CD8-positive, alpha-beta memory T cell (primary cell): ENCODE measurements at places on chromosomes 1 and 21. TPM values are rescaled to one million over a fixed set of nuclear protein-coding genes. Genes with fewer than 3 reads are reported as not detected.

DNA sequence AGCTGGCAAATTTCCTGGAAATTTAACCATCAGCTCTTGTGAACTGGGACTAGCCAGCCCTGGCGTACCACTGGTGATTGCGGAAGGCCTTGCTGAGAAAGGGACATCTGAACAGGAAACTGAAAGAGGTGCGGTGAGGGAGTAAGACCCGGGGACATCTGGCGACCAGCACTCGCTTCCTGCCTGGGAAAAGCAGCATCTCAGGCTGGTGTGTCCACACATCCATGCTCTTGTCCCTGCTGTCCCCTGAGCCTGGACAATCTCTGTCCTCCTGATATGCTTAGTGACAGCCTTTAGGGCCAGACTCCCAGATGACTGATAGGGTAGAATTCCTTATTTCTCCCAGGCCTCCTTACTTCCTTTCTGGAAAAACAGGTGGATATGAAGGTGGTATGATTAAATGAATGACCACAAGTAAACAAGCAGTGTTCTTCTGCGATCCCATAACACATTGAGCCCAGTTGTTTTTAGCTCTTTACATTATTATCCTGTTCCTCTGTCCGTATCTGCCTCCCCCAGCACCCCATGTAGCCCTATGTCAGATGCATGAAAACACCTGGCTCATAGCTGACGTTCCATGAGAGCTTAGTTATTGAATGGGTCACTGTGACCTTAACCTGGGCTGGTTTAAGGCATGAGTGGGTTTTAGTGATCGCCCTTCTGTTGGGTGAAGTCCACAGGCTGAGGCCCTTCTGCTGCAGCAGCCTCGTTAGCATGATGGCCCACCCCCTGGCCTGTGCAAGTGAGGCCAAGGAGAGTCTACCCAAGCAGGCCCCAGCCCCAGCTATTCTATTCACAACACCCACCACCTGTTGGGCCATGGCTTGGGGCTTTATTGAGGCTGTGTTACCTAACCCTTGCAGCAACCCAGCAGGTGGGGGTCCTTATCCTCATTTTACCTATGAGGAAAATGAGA, 76.1 kb upstream of the GADD45A start:
- no peaks in the 10 kb centered on the region for H3K36me3 ChIP-seq
- H3K27ac ChIP-seq = no peak overlapping the region

GRCh38 chr1:154557248-154557938, 1.1 kb downstream of the UBE2Q1 start:
- H3K4me1 ChIP-seq = peaks cover 24% of the 10 kb centered on the region
- DNase-seq = no peak
- peaks cover 34% of the 10 kb centered on the region for H3K36me3 ChIP-seq
- peak overlapping the region; percentile 87 for H3K4me3 ChIP-seq
- no peaks in the 10 kb centered on the region for H3K27me3 ChIP-seq
- H3K27ac ChIP-seq = peak overlapping the region; percentile 60

- no peaks in the 10 kb centered on the region for H3K27me3 ChIP-seq
- DNase-seq = no peak
- no peak overlapping the region for H3K27ac ChIP-seq
- H3K36me3 ChIP-seq = peaks cover 27% of the 10 kb centered on the region
- peaks cover 15% of the 10 kb centered on the region for H3K4me1 ChIP-seq
These were observed 6.2 kb upstream of the MUTYH start for GRCh38 chr1:45346473-45346872.

DNA sequence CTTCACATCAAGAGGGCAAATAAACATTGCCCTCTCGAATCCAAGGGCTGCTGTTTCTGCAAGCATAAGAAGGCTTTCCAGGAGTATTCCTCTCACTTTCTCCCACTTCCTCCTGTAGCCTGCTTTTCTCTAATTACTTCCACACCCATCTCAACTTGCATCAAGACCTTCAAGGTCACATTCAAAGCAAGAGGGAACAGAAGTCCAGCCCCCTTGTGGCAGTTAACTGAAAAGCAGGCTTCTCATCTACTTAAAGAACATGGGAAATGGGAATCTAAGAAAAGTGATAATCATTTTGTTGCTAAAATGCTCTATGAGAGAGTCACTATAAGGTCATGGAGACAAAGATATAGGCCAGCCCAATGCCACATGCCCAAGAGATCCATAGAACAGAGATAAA, 874.4 kb downstream of the KCNT2 start:
- no peaks in the 10 kb centered on the region for H3K36me3 ChIP-seq
- H3K27ac ChIP-seq = no peak overlapping the region
- no peaks in the 10 kb centered on the region for H3K4me1 ChIP-seq
- no peak overlapping the region for H3K4me3 ChIP-seq
- DNase-seq = no peak

GRCh38 chr1:50861772-50862171, 98.3 kb downstream of the FAF1 start:
- H3K36me3 ChIP-seq = no peaks in the 10 kb centered on the region
- no peaks in the 10 kb centered on the region for H3K4me1 ChIP-seq
- H3K27ac ChIP-seq = no peak overlapping the region
- no peak for DNase-seq

- no peaks in the 10 kb centered on the region for H3K4me1 ChIP-seq
- H3K4me3 ChIP-seq = no peak overlapping the region
- no peaks in the 10 kb centered on the region for H3K27me3 ChIP-seq
- no peaks in the 10 kb centered on the region for H3K36me3 ChIP-seq
These were observed 194.0 kb downstream of the PLPP3 start for GRCh38 chr1:56385314-56385713.

DNA sequence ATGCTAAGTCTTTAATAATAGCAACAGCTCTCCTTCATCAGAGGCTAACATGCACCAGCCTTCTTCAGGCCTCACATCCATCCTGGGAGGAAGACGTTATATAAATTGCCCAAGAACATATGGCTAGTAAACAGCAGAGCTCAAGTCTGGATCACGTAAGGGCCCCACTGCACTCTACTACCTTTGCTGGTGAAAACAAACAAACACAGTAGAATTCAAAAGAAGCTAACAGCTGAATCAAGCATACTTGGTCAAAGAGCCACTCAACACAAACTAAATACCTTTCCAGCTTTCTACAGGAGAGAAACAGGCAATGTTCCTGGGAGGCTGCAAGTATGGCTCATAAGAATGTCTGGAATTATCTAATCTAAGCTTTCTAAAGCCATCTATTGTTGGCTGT, 66.0 kb downstream of the WLS start:
- no peaks in the 10 kb centered on the region for H3K4me1 ChIP-seq
- H3K4me3 ChIP-seq = no peak overlapping the region
- no peak overlapping the region for H3K27ac ChIP-seq
- H3K36me3 ChIP-seq = no peaks in the 10 kb centered on the region

GRCh38 chr21:15063081-15063813, 1.6 kb downstream of the NRIP1 start:
- peak overlapping the region; percentile 62 for H3K27ac ChIP-seq
- no peak for DNase-seq
- H3K4me3 ChIP-seq = peak overlapping the region; percentile 57
- no peaks in the 10 kb centered on the region for H3K36me3 ChIP-seq

DNA sequence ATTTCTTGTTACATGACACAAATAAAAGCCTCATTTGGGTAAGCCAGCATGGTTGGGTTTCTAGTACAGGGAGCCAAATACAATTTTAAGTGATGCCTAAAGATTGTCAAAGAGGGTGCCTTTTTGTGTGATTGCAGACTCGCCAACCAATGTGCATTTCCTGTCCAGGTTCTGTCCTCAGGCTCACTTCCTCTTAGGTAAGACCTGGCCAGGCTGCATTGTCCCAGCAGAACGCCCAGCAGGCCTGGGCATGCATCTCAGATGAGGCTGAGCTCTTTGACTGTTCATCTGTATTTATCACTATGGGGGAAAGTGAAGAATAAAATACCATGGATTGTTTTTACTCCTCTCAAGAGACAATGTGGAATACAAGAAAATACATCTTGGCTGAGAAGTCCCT, 49.7 kb downstream of the KCNC4 start:
- H3K27me3 ChIP-seq = no peaks in the 10 kb centered on the region
- no peaks in the 10 kb centered on the region for H3K4me1 ChIP-seq
- H3K4me3 ChIP-seq = no peak overlapping the region

DNA sequence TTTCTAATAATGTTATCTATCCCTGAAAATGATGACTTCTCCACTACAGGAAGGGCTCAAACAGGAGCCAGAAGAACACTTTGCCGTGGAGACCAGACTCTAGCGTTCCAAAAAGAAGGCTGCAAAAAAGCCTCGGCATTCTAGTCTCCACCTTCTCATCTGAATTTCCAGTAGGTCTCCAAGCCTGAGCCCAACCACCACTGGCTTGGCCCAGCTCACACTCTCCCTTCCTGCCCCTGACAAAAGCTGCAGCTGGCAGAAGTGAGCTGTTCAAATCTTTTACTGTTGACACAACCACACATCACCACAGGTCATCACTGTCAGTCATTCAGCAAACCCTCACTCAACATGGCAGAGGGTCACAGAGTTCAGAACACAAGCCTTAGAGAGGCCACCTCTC, 69.3 kb downstream of the CAMK2N1 start:
- no peak overlapping the region for H3K27ac ChIP-seq
- H3K4me1 ChIP-seq = no peaks in the 10 kb centered on the region
- H3K27me3 ChIP-seq = no peaks in the 10 kb centered on the region
- H3K36me3 ChIP-seq = no peaks in the 10 kb centered on the region
- no peak overlapping the region for H3K4me3 ChIP-seq

DNA sequence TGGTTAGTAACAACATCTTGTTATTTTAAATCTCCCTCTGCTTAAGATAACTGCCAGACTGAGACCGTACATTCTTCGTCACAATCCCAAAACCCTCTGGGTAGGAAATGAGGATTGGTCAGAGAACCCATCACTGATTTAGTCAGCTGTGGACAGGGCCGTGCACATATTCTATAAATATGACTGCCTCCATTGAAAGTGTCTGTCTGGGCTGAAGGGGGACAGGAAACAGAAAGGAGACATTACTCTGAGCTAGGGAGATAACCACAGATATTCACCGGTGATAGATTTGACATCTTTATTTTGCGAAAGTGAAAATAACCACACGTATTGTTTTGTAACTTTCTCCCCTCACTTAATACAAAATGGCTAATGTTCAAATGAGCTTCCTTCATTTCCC, 36.9 kb upstream of the ST6GALNAC5 start:
- no peak for DNase-seq
- H3K27ac ChIP-seq = no peak overlapping the region

GRCh38 chr21:43667191-43667904, 8.0 kb downstream of the RRP1B start:
- H3K27ac ChIP-seq = no peak overlapping the region
- DNase-seq = no peak
- no peak overlapping the region for H3K4me3 ChIP-seq
- no peaks in the 10 kb centered on the region for H3K27me3 ChIP-seq
- peaks cover 22% of the 10 kb centered on the region for H3K36me3 ChIP-seq

DNA sequence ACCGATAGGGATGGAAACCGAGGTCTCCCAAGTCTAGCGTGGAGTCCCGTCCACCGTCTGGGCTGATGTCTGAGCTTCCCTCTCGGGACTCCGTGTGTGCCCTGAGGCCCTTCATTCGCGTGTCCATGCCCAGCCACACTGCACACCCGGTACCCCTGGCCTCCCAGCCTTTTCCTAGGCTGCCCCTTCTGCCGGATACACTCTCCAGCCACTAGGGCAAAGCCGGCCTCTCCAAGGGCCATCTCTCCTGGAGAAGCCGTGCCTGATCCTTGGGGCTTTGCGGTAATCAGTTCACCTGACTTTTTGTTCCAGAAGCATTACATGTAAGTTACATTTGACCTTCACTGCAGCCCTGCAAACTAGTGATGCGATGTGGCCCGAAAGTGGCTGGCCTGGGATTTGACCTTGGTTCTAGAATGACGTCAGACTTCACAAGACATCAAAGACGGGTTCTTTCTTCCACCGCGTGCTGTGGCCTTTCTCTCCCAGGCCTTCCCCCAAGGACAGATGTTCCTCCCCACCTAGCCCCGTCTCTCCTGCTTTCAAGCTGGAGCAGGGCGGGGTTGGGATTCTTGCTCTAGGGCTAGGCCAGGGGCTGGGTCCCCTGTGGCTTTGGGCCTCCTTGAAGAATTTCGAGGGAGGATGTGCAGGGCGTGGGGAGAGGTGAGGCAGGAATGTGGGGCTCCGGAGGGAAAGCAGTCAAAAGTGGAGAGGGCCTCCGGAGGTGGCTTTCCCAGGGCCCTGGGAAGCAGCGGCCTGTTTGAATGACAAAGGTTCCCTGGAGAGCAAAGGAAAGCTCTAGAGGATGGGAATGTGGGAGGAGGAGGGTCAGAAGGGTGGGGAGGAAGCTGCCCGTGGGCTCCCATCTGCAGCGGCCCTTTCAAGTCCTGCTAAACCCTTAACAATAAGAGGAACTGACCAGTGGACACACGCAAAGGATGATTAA, 49.7 kb upstream of the SLC2A1 start:
- no peaks in the 10 kb centered on the region for H3K36me3 ChIP-seq
- H3K27me3 ChIP-seq = no peaks in the 10 kb centered on the region
- DNase-seq = no peak

- no peak overlapping the region for H3K4me3 ChIP-seq
- H3K27me3 ChIP-seq = no peaks in the 10 kb centered on the region
- H3K4me1 ChIP-seq = no peaks in the 10 kb centered on the region
- no peaks in the 10 kb centered on the region for H3K36me3 ChIP-seq
These were observed 107.6 kb downstream of the LHX9 start for GRCh38 chr1:198024782-198025181.

Gene PDC
- total RNA-seq = not detected

Gene TCHHL1
- total RNA-seq = not detected

Gene OR6N1
- total RNA-seq = not detected

Gene FRRS1
- 2.0 TPM for total RNA-seq

Gene ALG14
- total RNA-seq = 4.4 TPM

Gene ADORA3
- total RNA-seq = 0.39 TPM

Gene KRTAP10-3
- not detected for total RNA-seq

Gene POLR3GL
- 22.8 TPM for total RNA-seq

Gene KCNA3
- total RNA-seq = 38.4 TPM

Gene LCE1D
- not detected for total RNA-seq

Gene RBBP5
- total RNA-seq = 30.8 TPM

Gene ARID1A
- 90.9 TPM for total RNA-seq
